ENCODE measurements at places on chromosomes 7 and 10.
A peak's percentile ranks its signal among the peaks of the same experiment; 100 is the strongest.

- no peak for DNase-seq
These were observed 188.4 kb downstream of the PPP1R17 start for GRCh38 chr7:31875424-31875823.

DNA sequence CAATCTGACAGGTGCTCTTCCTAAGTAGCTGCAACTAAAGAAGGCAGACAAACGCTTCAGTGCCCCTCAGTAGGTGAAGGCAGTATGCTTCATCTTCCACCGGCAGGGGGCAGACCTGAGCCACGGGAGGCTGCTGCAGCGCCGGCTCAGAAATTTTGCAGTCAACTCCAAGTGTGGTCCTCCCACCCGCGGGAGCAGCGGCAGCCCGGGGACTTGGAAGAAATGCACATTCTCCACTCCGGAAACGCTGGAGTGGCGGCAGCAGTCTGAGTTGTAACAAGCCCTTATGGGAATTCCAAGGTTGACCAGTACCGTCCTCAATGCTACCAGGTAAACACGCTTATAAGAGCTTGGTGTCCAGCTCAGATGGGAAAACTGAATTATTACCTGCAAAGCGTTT, 3.4 kb downstream of the IGFBP3 start:
- peak; percentile 89 for DNase-seq

GRCh38 chr7:116395141-116395791, 104.3 kb upstream of the CAV2 start:
- DNase-seq: peak; percentile 35

- DNase-seq: no peak
These were observed 37.6 kb upstream of the MYO3A start for GRCh38 chr10:25896421-25896820.

- no peak for DNase-seq
These were observed 107.5 kb upstream of the NPS start for GRCh38 chr10:127441350-127442219.

DNA sequence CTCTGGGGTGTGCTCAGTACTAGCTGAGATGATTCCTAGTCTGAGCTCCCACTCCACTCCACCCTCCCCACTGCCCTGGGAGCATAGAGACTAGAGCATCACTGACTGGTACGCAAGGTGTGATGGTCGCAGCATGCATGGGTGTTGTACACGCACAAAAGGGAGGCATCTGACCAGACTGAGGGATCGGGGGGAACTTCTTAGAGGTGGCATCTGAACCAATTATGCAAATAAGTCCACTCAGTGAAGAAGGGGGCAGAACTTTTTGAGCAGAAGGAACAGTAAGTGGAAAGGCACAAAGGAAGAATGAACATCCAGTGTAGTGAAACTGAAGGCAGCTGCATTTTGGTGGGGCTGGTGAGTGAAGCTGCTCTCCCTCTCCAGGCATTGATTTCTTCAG, 25.5 kb downstream of the PDSS1 start:
- no peak for DNase-seq

DNA sequence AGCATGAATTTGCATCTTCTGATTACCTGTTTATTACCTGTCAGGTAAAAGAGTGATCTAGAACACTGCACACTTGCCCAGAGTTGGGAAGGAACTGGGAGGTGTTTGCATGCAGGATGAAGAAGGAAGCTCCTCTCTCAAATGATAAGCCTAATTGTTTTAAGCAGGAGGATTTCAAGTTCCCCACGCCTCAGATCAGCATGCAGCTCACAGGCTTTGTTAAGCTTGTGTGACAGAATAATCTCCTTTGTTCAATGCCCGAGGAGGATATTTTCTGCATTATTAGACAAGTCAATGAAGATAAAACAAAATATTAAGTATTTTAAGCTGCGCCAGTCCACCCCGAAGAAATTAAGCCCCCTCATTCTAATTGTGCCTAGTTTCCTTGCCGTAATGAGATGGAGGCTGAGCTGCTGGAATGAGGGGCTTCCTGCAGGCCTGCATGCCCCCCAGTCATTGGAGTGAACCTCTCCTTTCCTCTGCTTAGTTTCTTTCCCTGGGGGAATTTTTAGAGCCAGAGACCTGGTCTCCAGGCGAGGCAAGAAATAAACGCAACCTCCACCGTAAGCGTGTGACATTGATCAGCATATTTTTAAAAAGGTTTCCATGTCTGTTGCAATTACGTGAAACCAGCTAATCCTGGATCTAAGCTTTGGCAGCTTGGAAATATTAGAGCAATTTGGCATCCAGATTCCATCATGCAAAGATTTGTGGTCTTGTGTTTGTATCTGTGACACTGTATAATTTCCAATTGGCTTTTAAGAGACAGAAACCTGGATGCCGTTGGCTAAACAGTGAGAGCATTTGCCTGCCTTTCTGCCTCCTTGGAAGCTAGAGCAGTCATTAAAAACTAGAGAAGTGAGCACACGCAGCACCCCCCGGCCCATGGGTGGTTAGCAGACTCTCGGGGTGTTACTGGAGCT, 376.0 kb downstream of the GALNT17 start:
- no peak for DNase-seq

- peak; percentile 39 for DNase-seq
These were observed 2.1 kb downstream of the FRAT1 start for GRCh38 chr10:97321032-97321803.
